ENCODE measurements at places on chromosomes 1 and 21. TPM values are rescaled to one million over a fixed set of nuclear protein-coding genes. Genes with fewer than 3 reads are reported as not detected.

DNA sequence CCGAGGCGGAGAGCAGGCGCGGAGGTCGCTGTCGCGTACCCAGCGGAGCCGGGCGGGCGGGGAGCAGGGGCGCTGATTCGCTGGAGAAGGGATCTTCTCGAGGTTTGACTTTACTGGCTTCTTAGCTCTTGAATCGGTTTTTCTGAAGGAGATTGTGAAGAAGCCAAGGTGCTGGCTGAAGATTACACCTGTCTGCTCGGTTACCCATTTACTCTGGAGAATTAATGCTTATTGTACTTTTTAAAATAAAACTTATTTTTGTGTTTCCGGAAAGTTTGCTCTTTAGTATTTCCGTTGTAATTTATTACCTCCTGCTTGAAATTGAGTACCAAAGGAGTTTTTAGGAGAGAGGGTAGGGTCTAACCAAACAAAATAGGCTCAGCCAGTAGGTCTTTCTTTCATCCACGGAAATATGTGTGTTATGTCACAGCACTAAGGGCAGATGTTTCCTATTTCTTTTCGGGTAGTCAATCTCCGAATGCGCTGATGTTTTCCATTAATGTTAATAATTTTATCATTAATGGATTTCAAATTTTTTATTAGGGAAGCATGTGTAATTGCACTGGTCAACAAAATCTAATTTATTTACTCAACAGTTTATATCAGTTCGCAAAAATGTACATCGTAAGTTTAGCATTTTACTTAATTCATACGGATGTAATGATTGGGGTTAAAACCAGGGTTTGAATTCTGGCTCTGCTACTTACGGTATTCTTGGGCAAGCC is 510 bp upstream of the GNG5 start:
- no peak for DNase-seq

- DNase-seq, result no peak
These were observed 12.8 kb upstream of the IFI44L start for GRCh38 chr1:78607334-78607927.

- DNase-seq, result no peak
These were observed 59.7 kb downstream of the ROR1 start for GRCh38 chr1:63833363-63834119.

The VCAM1 gene
- 6.7 TPM for total RNA-seq

GRCh38 chr1:53583021-53583867 is 124.0 kb downstream of the DMRTB1 start:
- DNase-seq, result no peak

DNA sequence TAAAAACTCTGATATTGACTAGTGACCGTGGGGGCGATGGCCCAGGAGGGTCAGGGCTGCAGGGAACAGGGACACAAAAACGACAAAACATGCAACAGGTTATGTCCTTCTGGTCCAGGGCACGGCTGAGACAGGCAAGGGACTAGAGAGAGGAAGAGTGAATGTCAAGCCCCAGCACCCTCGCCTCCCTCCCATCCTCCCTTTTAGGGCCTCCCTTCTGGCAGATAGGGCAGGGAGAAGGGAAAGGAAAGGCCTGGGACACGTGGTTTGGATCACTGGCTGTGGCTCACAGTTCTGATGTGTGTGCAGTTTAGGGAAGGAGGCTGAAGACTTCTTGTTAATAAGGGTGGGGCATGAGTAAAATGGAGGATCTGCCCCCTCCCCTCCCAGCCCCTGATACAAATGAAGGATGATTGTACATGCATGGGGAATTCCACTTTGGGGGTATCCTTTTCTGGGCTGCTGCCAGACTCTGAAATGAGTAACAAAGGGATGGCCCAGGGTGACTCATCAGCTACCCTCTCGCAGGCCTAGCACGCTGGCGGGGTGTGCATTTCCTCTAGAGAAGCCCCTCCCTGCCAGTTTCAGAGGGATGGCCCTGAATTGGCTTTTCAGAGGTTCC is 14.2 kb downstream of the CAPN2 start:
- peak; percentile 81 for DNase-seq

The OPTC gene
- not detected for total RNA-seq

The ACTL8 gene
- total RNA-seq, result not detected

DNA sequence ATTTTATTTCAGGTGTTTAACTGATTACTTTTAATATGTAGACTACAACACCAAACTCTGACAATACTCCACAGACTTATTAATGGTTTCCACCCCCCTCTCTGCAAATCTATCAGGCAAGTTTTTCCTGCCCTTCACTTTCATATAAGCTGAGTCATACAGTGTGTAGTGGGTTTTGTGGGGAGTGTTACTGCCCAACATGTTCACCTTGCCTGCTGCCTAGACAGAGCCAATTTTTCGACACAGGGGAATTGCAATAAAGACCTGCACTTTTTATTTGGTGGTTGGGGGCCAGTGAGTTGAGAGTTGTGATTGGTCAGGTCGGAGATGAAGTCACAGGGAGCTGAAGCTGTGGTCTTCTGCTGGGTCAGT is 119.7 kb downstream of the PPIAL4G start:
- no peak for DNase-seq

GRCh38 chr1:94641990-94642389 is 100.4 kb upstream of the F3 start:
- DNase-seq, result no peak

The CFHR3 gene
- total RNA-seq, result not detected

DNA sequence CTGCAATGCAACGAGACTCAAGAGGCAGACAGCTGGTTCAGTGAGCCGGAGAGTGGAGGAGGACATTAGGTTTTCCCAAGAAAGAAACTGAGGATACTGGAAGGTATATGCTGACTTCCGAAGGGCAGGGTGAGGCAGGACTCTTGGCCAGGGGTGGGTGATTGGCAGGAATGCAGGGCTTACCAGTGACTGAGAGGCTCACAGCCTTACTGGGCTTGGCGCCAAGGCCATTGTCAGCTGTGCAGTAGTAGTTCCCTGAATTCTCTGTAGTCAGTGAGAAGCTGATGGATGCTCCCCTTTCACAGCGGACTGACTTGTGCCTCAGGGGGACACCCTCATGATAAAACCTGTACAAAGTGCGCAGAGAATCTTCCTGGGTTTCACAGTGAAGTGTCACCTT is 9.6 kb downstream of the FCRL5 start:
- no peak for DNase-seq

The C4BPA gene
- total RNA-seq, result not detected

The WNT9A gene
- total RNA-seq, result 24.1 TPM

GRCh38 chr1:60958001-60958400 is 124.4 kb upstream of the NFIA start:
- DNase-seq, result no peak

The GPR153 gene
- 2.2 TPM for total RNA-seq

The COA6 gene
- 52.0 TPM for total RNA-seq

DNA sequence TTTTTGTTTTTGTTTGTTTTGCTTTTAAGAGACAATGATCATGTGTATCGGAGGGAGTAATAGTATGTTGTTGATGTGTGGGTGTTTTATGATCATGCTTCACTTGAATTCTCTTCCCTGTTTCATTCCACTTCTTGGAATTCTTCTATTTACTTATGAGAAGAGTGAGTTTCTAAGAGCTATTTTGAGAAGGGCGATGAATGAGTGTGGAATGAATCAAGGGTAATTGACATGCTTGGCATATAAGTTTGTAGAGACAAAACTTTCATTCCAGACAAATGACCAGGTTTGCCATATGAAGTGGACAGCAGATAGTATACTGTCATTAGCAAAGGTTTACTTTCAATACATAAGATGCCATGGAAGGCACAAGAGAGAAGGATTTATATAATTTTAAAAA is 42.3 kb upstream of the PDC start:
- DNase-seq, result no peak

DNA sequence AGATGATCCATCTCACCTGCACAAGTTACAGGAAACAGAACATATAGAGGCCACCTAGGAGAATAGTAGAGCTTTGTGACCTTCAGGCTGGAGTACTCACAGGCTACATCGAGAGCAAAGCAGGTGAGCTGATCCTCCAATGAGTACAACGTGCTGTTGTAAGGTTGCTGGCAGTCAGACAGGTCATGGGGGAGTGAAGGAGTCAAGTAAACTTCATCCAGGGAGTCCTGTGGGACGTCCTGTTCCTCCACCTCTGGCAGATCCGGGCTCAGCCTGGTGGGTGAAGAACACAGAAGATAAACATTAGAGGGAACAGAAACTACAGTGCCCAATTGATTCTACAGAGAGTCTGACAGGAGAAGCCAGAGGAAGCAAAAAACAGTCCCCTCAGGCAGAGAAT is 62.5 kb downstream of the PRKAB2 start:
- DNase-seq, result no peak

The ALPL gene
- 2.0 TPM for total RNA-seq

DNA sequence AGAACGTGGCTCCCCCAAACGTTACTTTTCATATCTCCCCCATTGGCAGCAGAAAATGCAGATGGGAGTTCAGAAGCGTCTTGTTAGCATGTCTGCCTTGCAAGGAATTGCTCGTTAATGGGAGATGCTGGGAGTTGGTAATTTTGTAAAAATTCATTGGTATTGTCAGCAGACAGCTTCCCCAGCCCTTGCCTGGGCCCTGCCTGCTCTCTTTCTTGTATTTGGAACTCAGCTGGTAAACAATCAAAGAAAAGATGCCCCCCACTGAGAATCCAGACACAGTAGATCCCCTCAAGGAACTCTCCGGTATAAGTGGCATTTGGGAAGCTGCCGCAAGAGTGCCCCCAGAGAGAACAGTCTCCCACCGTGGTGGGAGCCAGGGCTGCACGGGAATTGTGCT is 94.4 kb upstream of the IGSF21 start:
- no peak for DNase-seq

DNA sequence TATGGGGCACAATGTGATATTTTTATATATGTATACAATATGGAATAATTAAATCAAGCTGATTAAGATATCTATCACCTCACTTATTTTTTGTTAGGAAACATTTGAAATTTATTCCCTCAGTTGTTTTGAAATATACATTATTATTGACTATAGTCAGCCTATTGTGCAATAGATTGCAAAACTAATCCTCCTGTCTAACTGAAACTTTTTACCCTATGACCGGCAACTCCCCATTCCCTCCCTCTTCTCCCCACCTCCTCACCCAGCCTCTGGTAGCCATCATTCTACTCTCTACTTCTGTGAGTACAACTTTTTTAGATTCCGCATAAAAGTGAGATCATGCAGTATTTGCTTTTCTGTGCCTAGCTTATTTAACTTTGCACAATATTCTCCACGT is 117.7 kb upstream of the SGIP1 start:
- no peak for DNase-seq

DNA sequence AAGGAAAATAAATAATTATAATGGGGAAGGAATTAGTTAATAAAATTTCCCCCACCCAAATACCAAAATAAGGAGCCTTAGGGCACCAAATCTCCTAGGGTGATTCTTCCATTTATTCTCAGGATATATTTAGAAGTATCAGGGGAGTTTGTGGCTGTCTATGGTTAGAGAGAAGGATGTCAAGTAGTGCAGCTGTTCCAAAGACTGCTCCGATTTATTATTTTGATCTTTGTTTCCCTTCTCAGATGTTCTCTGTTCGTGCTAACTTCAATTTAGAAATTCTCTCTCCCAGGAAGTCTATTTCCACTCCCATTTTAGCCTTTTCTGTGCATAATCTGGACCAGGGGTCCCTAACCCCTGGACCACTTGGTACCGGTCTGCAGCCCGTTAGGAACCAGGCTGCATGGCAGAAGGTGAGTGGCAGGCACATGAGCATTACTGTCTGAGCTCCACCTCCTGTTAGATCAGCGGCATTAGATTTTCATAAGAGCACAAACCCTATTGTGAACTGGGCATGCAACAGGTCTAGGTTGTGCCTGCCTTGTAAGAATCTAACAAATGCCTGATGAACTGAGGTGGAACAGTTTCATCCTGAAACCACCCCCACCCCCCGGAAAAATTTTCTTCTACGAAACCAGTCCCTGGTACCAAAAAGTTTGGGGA is 9.3 kb upstream of the MAST2 start:
- no peak for DNase-seq

The FCGR2B gene
- 6.4 TPM for total RNA-seq

DNA sequence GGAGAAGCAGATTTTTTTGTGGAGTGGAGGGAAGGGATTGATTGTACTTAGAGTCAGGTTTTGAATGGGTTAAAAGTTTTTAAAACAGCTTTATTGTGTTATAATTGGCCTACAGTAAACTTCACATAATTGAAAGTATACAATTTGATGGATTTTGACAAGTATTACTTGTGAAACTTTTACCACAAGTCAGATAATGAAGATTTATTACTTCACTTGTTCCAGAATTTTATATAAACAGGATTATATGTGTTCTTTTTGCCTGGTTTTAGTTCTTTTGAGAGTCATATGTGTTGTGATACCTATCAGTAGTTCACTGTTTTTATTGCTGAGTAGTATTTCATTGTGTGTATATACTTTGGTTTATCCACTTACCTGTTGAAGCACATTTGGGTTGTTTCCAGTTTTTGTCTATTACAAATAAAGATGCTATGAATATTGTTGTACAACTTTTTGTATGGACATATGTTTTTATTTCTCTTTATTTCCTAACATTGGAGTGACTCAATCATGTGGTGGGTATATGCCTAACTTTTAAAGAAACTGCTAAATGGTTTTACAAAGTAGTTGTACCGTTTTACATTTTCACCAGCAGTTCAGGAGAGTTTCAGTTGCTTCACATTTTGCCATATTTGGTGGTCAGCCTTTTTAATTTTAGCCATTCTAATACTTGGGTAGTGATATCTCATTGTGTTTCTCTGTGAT is 71.0 kb downstream of the DYRK1A start:
- no peak for DNase-seq

DNA sequence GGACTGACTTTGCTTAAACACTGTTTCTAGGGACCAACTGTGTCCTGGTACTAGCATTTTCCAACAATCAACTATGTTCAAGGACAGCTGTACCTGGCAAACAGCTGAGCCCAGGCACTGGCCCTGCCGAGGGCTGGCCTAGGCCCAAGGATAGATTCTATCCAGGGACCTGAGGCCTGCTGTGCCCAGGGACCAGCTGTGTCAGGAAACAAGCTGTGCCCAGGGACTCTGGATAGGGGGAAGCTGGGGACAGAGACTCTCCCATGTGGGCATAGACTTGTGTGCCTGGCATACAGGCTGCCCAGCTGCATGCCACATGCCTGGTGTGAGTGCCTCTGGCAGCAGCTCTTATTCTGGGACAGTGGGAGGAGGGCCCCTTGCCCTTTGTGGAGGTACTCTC is 38.1 kb upstream of the POU3F1 start:
- peak; percentile 72 for DNase-seq

DNA sequence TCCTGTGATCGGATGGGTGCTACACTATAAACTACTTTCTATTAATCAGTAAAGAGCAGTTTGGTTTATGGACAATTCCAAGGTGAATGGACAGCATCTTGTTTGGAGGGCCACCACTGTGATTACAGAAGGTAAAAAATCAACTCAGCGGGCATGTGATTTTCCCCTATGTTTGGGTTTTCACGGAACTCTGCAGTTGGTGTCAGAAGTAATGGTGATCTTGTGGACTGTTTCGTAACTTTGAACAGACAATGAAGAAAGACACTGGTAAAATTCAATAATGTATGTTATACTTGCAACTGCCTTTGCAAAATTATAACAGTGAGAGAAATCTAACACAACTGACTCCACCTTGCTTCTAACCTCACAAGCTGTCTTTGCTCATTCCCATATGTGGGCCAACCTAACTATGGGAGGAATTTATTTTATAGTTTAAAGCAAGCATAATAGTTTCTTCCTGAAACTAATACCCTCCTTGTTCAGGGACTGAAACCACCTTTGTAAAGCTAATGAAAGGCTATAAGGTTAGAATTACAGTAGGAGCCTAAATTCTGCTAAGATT is 53.2 kb downstream of the TRIM33 start:
- no peak for DNase-seq

- no peak for DNase-seq
These were observed 181.6 kb downstream of the RASAL2 start for GRCh38 chr1:178275553-178275952.

GRCh38 chr1:190101756-190102155 is 375.9 kb downstream of the BRINP3 start:
- DNase-seq, result no peak
